ENCODE measurements at places on chromosomes 1 and 21.

- DNase-seq = peak; percentile 50
- no peak overlapping the region for H3K4me3 ChIP-seq
- H3K36me3 ChIP-seq = no peaks in the 10 kb centered on the region
- H3K4me1 ChIP-seq = no peaks in the 10 kb centered on the region
Observed at GRCh38 chr1:186183219-186183618, 191.8 kb downstream of the TPR start.

DNA sequence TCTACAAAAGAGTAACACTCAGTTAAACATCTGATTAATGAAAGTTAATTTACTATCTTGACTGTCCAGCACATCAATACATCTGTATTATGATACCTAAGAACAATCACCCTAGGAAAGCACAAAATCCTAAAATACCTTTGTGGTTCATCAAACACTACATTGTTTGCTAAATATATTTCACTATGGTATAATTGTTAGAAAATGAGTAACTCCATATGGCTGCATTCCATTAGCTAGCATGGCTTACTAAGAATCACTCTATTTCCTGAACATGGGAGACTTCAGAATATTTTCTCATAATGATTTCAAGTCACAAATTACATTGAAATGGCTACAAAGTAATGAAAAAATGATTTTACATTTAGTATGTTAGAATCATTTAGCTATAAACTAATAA, 12.5 kb downstream of the TRMT1L start:
- H3K27ac ChIP-seq = no peak overlapping the region
- H3K4me3 ChIP-seq = no peak overlapping the region
- H3K36me3 ChIP-seq = peaks cover 5% of the 10 kb centered on the region
- H3K27me3 ChIP-seq = no peaks in the 10 kb centered on the region
- H3K4me1 ChIP-seq = no peaks in the 10 kb centered on the region

DNA sequence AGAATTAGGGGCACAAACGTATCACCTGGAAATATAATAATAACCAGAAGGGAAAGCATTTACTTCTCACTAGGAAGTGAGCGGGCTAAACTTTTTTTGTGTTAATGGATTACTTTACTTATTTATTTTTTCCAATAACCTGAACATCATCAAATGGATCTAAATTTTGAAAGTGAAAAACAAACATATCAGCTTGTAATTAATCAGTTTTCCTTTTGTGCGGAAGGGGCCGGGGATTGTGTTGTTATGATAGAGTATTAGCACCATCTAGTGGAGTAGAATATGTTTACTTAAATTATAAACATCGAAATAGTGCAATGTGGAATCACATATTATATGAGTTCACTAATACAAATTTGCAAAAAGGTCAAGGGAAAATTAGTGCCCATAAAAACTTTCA, 9.0 kb downstream of the CFH start:
- no peaks in the 10 kb centered on the region for H3K27me3 ChIP-seq
- H3K36me3 ChIP-seq = no peaks in the 10 kb centered on the region
- DNase-seq = no peak
- peak overlapping the region; percentile 48 for H3K4me3 ChIP-seq
- H3K27ac ChIP-seq = no peak overlapping the region

- no peak for DNase-seq
- H3K4me3 ChIP-seq = no peak overlapping the region
- no peaks in the 10 kb centered on the region for H3K4me1 ChIP-seq
Observed at GRCh38 chr1:233319272-233319671, 8.3 kb upstream of the MAP3K21 start.

GRCh38 chr1:211723273-211723672, 47.9 kb upstream of the NEK2 start:
- no peak overlapping the region for H3K27ac ChIP-seq
- H3K27me3 ChIP-seq = no peaks in the 10 kb centered on the region
- DNase-seq = no peak
- H3K36me3 ChIP-seq = no peaks in the 10 kb centered on the region

DNA sequence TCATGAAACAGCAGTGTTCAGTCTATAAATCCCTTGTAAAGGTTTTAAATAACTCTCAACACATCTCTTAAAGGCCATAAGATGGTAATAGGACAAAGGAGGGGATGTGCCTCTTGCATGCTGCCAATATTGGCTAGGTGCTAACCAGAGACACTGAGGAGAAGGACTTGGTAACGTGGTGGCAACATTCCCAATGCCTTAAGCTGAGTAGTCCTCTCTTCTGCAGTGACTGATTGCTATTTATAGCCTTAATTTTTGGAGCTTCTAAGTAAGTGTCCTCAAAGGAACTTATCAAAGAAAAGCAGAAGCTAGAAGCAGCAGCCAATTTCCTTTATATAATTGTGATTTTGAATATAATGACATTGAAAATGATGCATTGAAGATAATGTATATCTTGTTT, 63.0 kb downstream of the DPT start:
- H3K4me3 ChIP-seq = no peak overlapping the region
- no peak for DNase-seq
- H3K4me1 ChIP-seq = peaks cover 7% of the 10 kb centered on the region
- H3K27me3 ChIP-seq = no peaks in the 10 kb centered on the region
- H3K36me3 ChIP-seq = no peaks in the 10 kb centered on the region
- H3K27ac ChIP-seq = no peak overlapping the region

Data from psoas muscle (tissue), 8 donors.